ENCODE measurements at places on chromosomes 5 and 9. TPM values are rescaled to one million over a fixed set of nuclear protein-coding genes. Genes with fewer than 3 reads are reported as not detected.

The SLCO6A1 gene
- not detected for total RNA-seq

The SGTB gene
- total RNA-seq, result 16.5 TPM

The CNTNAP3 gene
- 80.2 TPM for total RNA-seq

The IL3 gene
- not detected for total RNA-seq

The SCGB3A2 gene
- not detected for total RNA-seq

The SIT1 gene
- 0.83 TPM for total RNA-seq

The TLX3 gene
- total RNA-seq, result not detected

The FBN2 gene
- 11.7 TPM for total RNA-seq

The SLC6A3 gene
- not detected for total RNA-seq

The ENC1 gene
- total RNA-seq, result 23.7 TPM

The RPP25L gene
- 26.7 TPM for total RNA-seq

The RAB3C gene
- 9.6 TPM for total RNA-seq

The PTCH1 gene
- 15.1 TPM for total RNA-seq

The GPRIN1 gene
- 0.42 TPM for total RNA-seq

The NRG2 gene
- 2.8 TPM for total RNA-seq

The TMC1 gene
- total RNA-seq, result not detected

The GLRA1 gene
- total RNA-seq, result not detected

The FOXD4L3 gene
- total RNA-seq, result not detected

The PCA3 gene
- total RNA-seq, result not detected

The DHFR gene
- 7.8 TPM for total RNA-seq

The SLC46A2 gene
- total RNA-seq, result not detected

The GLIPR2 gene
- 84.9 TPM for total RNA-seq

The TLR4 gene
- total RNA-seq, result 19.2 TPM

The PHF24 gene
- 0.99 TPM for total RNA-seq

The C1QTNF2 gene
- total RNA-seq, result 1.3 TPM

The TMEM252 gene
- not detected for total RNA-seq

The HEMGN gene
- total RNA-seq, result not detected

The SMIM33 gene
- total RNA-seq, result not detected

The LEAP2 gene
- not detected for total RNA-seq

The PHF19 gene
- total RNA-seq, result 36.4 TPM

The LHX6 gene
- total RNA-seq, result 3.3 TPM

The PLK2 gene
- 29.6 TPM for total RNA-seq

The SLC36A2 gene
- not detected for total RNA-seq

The ADGRV1 gene
- total RNA-seq, result 0.50 TPM

The NME5 gene
- total RNA-seq, result 3.0 TPM

The GCNT1 gene
- 1.7 TPM for total RNA-seq

The DIPK1B gene
- total RNA-seq, result 27.8 TPM

The SLC45A2 gene
- not detected for total RNA-seq

The DNAJB5 gene
- 124 TPM for total RNA-seq

The WNK2 gene
- 18.6 TPM for total RNA-seq

The NR2F1-AS1 gene
- total RNA-seq, result 22.8 TPM

The INIP gene
- 11.9 TPM for total RNA-seq
